ENCODE measurements at places on chromosomes 7 and 10.

- DNase-seq, result no peak
These were observed 155.6 kb upstream of the AGR3 start for GRCh38 chr7:17037356-17037755.

GRCh38 chr10:72295330-72295910 is 21.7 kb downstream of the DDIT4 start:
- no peak for DNase-seq

DNA sequence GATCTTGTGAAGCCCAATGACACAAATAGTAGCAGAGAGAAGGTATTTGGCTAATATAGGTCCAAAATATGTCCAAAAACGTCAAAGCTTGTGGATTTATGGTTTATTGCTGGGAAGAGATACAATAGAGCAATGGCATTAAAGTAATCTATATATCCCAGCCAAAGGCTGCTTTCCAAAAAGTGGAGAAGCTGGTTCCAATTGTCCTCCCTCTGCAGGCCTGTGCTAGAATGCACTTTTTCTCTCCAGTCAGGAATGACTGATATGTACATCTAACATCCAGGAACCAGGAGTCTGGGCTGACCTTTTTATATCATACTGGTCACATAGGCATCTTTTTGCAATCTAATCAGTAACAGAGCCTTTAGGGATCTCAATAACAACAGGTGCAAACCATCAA is 167.1 kb upstream of the FAM3C start:
- DNase-seq, result no peak

- peak; percentile 17 for DNase-seq
These were observed 135.0 kb downstream of the ACTR3B start for GRCh38 chr7:152894295-152895170.

DNA sequence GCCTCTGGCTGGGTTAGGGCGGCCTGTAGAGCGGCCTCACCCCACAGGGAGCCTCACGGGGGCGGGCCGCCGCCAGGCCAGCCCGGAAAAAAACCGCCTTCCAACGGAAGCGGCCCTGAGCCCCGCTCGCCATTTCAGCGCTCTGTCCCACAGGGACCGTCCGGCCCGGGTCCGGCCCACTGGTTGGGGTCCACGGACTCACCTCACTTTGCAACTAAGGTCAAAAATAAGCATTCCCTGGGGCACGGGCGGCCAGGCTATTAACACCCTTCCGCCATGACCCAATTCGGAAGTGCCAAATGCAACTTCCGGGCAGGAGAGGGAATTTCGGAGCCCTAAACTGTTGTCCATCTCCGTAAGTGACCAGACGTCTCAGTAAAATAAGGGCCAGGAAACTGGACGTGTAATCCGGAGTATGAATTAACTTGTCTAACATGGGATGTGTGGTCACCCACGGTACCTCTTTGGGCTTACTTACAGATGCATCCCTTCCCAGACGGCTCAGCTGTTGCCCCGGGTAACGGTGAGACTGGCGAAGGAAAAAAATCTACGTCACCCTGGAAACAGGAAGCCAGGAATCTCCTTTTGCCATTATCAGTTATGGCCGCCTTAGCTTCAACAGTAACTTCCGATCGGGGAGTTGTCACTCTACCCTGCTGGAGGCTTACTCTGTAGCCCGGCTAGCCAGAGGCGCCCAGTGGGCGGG is at the start of gene BBIP1:
Gene BBIP1, minus strand, starts transcription at position 538 of the 706 bp plus-strand sequence. CDS start 1,023 bp downstream, outside the sequence.
- DNase-seq, result no peak

Measured in stimulated activated CD4-positive, alpha-beta T cell treated with anti-CD3 and anti-CD28 coated beads, Interleukin-15, amount 100 ng/mL, for 48 hours (primary cell).